CD4-positive, alpha-beta T cell treated with Interleukin-15 for 4 hours (primary cell): ENCODE measurements at places on chromosomes 1 and 21.

- DNase-seq = no peak
Observed at GRCh38 chr1:2145946-2146835, 48.4 kb downstream of the FAAP20 start.

GRCh38 chr21:45379171-45379900 lies 25.6 kb upstream of the COL18A1 start:
- DNase-seq = no peak

GRCh38 chr1:31815307-31815645 lies 546 bp downstream of the SPOCD1 start:
- no peak for DNase-seq

DNA sequence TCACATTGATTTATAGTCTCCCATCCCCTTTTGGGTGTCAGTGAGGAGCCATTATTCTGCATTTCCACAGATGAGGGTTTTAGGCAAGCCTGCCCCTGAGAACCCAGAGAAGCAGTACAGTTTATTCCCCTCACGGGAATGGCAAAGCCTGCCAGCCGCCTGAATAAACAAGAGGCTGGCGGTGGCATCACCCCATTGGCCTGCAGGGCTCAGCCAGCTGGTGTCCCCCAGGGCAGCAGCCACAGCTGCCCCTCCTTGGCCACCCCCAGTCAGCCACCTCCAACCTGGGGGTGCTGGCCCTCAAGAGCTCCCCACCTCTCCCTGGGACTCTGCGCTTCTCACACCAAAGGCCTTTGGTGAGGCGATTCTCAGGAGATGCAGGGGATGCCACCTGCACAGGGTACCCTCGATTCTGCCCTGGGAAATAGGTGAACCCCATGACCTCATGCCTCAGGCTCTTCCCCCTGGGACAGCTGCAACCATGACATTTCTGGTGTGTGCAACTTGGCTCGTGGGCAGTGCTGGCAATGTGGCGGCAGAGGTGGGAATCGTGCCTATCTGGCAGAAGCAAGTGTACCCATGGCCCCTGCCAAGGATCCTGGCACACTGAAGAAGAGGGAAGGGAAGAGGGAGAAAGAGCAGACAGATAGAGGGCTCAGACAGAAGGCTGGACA lies 14.0 kb downstream of the OLFML2B start:
- no peak for DNase-seq

DNA sequence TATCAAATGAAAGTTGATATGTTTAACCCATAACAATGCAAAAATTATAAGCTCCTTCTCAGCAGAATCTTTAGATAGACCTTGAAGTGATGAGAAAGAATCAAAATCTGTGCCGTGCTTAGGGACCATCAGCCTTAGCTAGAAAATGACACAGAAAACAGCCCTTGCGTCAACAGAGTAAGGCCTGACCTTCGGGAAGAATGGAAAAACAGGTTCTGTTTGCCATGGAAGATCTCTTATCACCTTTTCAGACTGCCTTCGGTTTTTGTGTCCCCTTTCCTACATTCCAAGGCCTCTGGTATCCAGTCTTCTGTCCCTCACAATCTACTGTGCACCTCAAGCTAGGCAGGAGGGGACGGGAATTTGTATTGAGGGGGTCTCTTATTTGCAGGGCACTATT lies 37.6 kb upstream of the DPT start:
- no peak for DNase-seq

DNA sequence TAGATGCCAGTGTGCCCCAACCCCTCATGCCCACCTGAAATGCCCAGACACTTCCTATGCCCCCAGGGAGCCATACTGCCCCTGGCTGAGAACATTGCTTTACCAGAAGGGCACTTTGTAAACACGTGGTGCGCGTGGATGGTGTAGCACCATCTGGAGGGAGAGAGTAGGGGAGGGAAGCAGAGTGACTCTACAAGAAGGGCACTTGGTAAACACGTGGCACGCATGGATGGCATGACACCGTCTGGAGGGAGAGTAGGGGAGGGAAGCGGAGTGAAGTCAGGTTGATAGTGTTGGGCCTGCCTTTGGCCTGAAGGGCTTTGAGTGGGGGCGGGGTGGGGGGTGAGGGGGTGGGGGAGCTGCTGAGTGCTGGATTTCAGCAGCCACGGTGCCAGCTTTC lies 324.0 kb upstream of the VAMP3 start:
- no peak for DNase-seq

- DNase-seq = no peak
Observed at GRCh38 chr1:238789916-238790667, 596.3 kb upstream of the CHRM3 start.

DNA sequence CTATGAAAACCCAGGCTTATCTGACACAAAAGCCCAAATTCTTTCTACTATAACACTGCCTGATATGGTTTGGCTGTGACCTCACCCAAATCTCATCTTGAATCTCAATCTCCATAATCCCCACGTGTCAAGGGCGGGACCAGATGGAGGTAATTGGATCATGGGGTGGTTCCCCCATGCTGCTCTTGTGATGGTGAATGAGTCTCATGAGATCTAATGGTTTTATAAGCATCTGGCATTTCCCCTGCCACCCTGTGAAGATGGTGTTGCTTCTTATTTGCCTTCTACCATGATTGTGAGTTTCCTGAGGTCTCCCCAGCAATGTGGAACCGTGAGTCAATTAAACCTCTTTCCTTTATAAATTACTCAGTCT lies 123.3 kb upstream of the USP24 start:
- no peak for DNase-seq

DNA sequence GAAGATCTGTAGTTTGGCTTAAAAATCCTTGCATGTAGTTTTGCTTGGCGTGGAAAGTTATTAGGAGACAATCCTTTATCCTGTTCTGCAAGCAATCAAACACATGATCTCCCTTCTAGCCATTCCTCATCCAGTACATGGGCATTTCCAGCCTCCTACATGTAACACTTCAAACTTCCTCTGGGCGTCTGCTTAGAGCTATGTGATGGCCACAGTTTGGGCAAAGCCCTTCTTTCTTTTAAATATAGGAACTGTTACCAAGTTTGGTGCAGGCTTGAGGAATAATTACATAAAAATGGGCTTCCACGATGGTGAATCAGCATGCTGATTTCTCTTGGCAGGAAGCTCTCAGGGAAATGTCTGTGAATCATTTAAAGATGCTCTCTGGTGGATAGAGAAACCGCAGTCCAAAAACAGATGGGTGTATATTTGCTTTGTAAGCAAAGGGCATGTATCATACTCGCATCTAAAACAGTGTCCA lies 176.9 kb upstream of the FMN2 start:
- no peak for DNase-seq

GRCh38 chr1:25772692-25773245 lies 27.2 kb upstream of the SELENON start:
- no peak for DNase-seq

- DNase-seq = no peak
Observed at GRCh38 chr1:67135354-67135753, 584 bp upstream of the C1orf141 start.

- no peak for DNase-seq
Observed at GRCh38 chr1:168506204-168506819, 37.5 kb downstream of the XCL2 start.

DNA sequence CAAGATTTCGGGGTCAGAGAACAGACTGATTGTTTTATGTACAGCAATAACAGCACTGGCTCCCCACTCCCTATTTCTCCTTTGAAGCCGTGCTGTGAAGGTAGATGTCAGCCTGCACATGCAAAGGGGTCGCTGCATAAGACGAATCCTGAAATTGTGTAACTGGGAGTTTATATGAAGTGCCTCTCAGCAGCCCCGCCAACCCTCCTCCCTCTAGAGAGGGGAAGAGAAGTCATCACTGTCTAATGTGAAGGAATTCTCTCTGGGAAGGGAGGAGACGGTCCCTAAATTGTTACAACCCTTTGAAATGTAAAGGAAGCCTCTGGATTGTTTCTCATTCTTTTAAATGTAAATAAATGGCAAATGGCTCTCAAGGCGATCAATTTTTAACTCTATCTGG lies 545.3 kb downstream of the PLA2G4A start:
- DNase-seq = no peak

DNA sequence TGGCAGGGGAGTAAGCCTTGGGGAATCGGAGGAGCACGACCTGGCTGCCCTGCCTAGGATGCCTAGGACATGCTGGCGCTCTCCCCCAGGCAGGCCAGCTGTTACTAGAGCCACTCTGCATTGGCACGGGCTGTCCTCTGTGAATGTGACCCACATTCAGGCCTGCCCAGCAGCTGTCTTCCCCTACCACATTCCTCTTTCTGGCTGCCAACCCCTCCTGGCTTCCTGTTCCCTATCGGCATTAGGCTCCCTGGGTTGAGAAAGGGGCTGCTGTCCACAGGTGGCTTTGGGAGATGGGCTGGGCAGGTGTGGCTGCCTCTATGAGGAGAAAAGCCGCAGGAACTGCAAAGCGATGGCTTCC lies 2.3 kb upstream of the NFASC start:
- no peak for DNase-seq

GRCh38 chr1:20033420-20033819 lies 36.6 kb upstream of the PLA2G5 start:
- no peak for DNase-seq

DNA sequence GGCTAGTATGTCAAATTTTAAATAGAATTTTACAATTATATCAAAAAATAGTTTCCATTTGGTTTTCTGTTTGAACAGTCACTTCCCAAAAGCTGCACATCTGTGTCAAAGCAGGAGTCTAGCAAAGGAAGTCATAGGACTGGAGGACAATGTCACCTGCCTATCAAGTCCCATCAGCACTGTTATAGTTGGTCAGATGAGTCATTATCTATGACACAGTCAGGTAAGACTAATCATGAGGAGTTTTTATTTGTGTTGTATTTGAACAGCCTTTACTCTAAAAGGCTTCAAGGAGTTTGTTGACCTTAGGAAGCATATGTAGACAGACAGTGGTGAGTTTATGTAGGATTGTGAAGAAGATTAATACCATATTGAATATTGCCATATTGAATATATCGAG lies 74.2 kb upstream of the QSOX1 start:
- no peak for DNase-seq

DNA sequence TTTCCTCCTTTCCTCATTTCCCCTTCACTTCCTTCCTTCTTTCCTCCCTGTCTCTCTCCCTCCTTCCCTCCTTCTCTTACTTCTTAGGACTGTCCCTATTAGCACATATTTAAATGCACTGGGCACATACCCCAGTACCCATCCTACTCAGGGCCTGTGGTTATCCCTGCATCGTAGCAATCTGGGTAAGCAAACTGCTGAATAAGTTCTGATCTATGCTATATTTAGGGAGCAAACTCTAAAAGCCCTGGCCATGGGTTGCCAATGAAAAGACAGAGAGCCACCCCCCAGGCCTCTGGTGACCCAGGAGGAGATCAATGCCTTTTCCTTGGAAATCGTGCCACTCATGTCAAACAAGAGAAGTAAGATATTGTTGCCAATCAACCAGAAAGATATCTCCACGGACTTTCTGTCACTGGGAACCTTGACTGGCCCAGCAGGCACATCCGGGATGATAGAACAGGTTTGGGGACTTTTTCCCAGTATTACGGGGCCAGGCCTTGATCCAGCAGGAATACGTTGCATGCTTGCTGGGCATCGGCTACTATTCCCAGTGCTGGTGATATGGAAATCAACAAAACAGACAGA lies 5.4 kb downstream of the FAM3B start:
- no peak for DNase-seq

DNA sequence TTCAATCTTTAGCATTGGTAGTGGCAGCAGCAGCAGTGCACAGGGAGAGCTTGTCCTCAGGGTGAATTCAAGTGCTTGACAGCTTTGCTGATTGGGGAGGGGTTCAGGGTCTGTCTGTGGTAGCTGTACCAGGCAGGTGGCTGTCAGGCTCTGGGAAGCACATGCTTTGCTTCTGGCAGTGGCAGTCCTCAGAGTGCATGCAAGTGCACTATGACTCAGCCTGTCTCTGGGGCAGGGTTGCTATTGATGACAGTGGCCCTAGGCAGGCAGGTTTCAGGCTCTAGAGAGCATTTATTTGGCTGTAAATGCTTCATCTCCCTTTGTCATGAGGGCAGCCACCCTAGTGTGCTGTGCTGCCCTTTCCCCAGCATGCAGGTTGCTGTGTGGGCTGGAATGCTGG lies 251.9 kb upstream of the LRRC7 start:
- DNase-seq = no peak

DNA sequence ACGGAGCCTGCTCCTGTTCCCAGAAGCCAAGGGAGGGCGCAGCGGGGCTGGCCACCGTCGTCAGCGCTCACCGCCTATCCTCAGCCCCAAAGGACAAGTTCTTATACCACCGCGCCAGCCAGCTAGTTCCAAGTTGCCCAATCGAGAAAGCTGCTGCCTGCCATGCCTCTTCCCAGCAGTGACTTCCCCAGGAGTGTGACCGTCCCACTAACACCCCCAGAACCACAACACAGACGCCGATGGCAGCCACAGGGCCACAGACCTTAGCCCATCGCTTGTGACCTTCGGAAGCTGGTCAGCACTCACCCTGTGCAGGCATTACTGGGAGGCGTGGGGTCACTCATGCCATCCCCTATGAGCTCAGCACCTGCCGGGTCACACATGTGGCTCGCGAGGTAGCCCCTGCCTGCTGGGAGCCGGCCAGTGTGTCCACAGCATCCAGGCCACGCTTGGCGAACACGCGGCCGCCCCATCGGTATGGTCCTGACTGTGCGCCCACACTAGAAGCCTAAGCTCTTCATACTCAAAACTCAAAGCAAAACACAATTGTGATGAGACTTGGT lies 20.1 kb downstream of the NADK start:
- DNase-seq = no peak

- no peak for DNase-seq
Observed at GRCh38 chr1:108947871-108948525, 15.3 kb downstream of the CLCC1 start.

- DNase-seq = no peak
Observed at GRCh38 chr1:21616372-21616771, 52.8 kb downstream of the RAP1GAP start.

- peak; percentile 91 for DNase-seq
Observed at GRCh38 chr1:153963030-153963849, at the start of gene SLC39A1. TSS of gene SLC39A1 (minus strand) at chr1:153963537. CDS start at chr1:153962715, 822 bp downstream.

- DNase-seq = no peak
Observed at GRCh38 chr1:53826367-53826766, 11.7 kb downstream of the NDC1 start.

DNA sequence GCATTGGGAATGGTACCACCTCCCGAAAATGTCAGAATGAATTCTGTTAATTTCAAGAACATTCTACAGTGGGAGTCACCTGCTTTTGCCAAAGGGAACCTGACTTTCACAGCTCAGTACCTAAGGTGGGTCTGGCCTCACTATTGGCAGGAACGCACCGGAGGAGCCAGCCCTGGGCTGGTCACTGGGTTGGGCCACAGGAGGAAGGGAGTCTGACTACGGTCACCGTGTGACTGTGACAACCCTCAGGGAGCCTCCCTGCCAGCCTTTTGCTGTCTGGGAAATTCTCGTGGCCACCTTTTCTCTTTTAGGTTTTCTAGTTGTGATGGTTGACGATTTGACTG lies 2.2 kb downstream of the IL10RB start:
- no peak for DNase-seq
